ENCODE measurements at places on chromosomes 3 and 15.

DNA sequence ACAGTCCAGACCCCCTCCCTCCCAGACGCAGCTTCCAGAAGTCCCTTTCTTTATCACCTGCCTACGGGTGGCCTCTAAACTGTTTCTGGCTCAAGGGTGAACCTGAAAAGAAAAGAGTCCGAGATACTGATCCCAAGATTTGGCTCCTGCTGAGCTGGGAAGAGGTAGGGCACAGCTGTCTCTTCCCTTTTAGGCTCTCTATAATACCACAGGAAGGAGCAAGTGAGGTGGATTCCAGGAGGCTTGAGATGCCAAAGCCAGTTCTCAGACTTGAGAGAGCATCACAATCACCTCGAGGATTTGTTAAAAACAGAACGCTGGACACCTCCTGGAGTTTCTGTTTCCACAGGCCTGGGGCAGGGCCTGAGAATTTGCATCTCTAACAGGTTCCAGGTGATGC, 12.3 kb downstream of the ST8SIA2 start:
- no peak for DNase-seq

GRCh38 chr3:123138839-123139444, 62.8 kb upstream of the SEC22A start:
- DNase-seq = peak; percentile 49

- DNase-seq = no peak
Measured at GRCh38 chr3:177446165-177446601, 248.9 kb upstream of the TBL1XR1 start.

DNA sequence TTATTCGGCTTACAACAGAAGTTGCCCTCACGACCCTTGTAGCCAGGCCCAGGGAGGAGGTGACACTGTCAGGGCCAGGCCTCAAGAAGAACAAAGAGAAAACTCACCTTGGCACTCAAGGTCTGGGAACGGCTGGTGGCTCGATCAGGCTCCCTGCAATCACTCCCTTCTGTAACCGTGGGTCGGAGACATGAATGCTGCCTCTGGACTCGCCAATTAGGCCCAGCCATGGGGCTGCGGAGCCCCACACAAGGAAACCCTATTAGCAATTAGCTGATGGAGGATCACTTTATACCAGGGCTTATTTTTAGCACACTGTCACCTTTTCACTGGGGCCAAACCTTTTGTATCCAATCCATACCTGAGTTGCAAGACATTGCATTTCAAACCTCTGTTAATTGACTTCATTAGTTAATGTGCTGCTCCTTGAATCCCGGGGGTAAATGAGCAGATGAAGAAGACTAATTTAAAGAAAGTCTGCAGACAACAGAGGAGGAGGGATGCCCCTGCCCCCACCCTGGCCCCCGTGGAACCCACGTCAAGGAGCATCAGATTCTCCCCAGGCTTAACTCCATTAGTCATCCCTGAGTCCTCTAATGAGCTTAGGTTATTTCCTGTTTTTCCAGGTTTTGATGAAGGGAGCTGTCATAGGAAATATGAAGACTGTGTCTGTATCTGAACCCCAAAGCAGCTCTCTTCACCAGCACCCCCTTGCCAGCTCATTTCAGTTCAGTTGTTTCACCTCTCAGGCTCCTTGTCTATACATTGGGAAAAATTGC, 255.3 kb downstream of the RORA start:
- DNase-seq = no peak

DNA sequence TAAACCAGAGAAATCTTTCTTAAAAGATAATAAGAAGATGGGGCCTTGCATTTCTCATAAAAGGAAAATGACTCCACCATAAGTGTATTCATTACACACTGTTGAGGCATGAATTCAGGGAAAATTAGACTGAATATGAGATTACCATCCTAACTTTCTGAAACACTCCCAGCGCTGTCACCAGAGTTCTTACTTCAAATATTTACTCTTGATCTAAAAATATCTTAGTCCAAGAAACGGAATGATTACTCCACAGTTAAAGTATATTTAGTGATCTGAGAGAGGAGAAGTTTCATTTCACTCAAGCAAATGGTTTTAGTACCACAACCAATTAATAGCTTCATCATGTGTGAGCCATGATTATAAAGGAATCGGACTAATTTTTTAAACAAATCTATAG, 300.3 kb downstream of the ZBTB20 start:
- no peak for DNase-seq

DNA sequence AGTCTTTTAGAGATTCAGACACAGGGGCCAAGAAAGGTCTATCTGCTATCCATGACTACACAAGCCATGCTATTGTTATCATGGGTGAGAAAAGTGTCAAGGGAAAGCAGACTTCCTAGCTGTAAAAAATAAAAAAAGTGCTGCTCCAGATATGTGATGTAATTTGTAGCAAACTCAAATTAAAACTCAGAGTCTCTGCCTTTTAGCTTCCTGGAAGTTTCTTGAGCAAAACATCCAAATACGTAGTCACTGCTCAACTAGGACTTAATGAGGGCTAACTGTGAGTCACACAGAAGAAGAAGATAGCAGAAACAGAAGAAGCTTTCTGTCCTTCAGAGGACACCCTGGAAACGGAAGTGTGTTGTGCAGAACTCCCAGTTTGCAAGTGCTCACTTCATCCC, 393.4 kb upstream of the NR2F2 start:
- no peak for DNase-seq

GRCh38 chr15:68025835-68026424, 28.2 kb upstream of the PIAS1 start:
- no peak for DNase-seq

DNA sequence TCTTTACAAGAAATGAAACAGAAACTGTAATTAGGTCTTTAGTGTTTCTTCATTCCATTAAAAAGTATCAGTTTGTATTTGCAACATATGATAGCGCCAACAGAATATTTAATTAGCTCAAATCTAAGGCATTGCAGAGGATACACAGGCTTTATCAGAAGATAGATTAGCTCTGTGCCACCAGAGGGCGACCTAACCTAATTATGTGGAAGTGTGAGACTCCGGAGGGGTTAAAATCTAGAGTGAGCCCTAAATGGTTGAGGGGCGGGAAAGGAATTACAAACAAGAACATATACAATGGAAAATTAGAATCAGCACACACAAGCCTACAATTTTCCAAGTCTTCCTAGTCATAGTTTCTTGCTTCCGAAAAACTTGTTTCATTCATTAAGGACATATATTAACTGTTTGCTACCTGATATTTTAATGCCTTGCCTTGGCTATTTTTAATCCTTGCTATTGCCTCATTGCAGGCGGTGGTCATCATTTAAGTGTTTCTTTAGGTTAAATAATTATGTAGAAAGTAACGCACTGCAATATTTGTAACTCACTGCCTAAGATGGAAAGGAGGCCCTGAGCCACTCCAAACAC, 18.0 kb upstream of the RYR3 start:
- peak; percentile 42 for DNase-seq

- DNase-seq = peak; percentile 81
Measured at GRCh38 chr15:41811432-41812195, 16.3 kb upstream of the JMJD7 start.

GRCh38 chr3:128395500-128396162, 71.1 kb downstream of the DNAJB8 start:
- no peak for DNase-seq

- no peak for DNase-seq
Measured at GRCh38 chr3:59886790-59887189, 837.0 kb upstream of the CFAP20DC start.

DNA sequence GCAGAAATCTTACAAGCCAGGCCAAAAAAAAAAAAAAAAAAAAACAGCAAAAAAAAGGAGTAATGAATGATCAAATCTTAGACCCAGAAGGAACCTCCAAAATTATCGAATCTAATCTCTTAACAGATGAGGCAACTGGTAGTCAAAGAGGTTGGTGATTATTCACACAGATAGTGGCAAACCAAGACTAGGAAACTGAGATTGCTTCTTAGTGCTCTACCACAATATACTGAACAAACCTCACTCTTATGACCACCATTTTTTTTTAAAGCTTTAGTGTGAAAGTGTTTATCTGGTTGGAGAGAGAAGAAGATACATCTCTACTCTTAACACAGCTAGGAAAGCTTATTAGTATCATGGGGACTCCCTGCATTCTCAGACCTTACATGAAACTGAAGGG, 17.3 kb downstream of the ATOSA start:
- no peak for DNase-seq

DNA sequence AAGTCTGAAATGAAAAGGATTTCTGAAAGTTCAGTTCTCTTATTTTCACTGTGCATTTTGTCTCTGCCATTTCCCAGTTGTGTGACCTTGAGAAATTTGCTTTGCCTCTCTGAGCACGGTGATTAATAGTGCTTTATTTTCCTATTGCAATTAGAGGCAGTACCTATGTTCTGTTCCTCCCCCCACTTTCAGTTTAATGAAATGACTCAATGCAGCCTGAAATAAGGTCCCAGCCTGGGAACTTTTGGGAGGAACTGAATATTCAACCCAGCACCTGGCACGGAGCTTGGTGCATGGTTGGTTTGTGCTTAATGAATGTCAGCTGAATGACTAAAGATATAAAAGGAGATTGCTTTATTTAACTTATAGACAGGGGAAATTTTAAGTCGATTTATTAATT, 352.6 kb downstream of the PDCD6IP start:
- no peak for DNase-seq

All from fibroblast of the conjunctiva (primary cell).